Activated naive CD4-positive, alpha-beta T cell treated with anti-CD3 and anti-CD28 coated beads, Interleukin-2, amount 50 U/mL, for 16 hours (primary cell): ENCODE measurements at places on chromosomes 2 and 18.

- DNase-seq, result no peak
Observed at GRCh38 chr2:28193630-28194403, 198.8 kb upstream of the FOSL2 start.

DNA sequence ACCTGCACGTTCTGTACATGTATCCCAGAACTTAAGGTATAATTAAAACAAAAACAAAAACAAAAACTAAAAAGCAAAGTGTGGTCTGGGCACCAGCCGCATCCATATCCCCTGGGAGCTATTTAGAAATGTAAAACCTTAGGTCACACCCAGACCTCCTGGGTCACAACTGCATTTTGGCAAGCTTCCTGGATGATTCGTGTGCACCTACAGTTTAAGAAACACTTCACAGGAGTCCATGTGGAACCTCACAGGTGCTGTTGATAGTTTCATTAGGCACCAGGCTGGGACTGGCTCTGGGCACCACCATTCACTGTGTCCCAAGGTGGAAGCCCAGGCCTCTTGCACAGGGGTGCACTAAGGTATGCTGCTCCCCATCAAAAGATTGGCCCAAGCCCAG is 103.6 kb upstream of the BOD1L2 start:
- DNase-seq, result no peak

- DNase-seq, result no peak
Observed at GRCh38 chr18:22311301-22311700, 106.4 kb downstream of the CTAGE1 start.

GRCh38 chr2:42192652-42193566 is 23.8 kb downstream of the EML4 start:
- no peak for DNase-seq

GRCh38 chr18:68893354-68893753 is 95.5 kb downstream of the CCDC102B start:
- DNase-seq, result no peak

GRCh38 chr2:58620093-58620492 is 379.0 kb upstream of the FANCL start:
- DNase-seq, result no peak

GRCh38 chr18:10116574-10116973 is 202.8 kb downstream of the VAPA start:
- DNase-seq, result no peak

GRCh38 chr18:73746101-73746500 is 401.5 kb downstream of the FBXO15 start:
- DNase-seq, result no peak

GRCh38 chr2:183996825-183997793 is 601.2 kb upstream of the ZNF804A start:
- DNase-seq, result no peak

- DNase-seq, result no peak
Observed at GRCh38 chr2:167602122-167602521, 645.3 kb downstream of the STK39 start.

GRCh38 chr2:96389736-96390135 is 54.2 kb downstream of the NCAPH start:
- no peak for DNase-seq

DNA sequence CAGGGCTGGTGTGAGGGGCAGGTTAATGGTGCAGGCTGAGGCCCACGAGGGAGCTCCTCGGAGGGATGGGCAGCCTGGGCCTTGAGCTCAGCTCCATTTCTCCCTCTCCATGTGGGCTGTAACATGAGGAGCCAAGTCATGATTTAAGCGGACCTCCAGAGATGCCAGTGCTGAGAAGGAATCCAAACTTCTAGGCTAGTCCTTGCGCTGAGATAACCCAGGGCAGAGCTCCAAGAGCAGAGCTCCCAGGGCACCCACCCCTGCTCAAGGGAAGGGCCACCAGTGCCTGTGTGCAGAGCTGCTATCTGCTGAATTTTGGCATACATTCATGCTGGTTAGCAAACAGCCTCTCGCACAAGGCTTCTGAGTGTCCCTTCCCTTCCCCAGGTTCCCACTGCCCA is 95.1 kb downstream of the MRO start:
- no peak for DNase-seq

DNA sequence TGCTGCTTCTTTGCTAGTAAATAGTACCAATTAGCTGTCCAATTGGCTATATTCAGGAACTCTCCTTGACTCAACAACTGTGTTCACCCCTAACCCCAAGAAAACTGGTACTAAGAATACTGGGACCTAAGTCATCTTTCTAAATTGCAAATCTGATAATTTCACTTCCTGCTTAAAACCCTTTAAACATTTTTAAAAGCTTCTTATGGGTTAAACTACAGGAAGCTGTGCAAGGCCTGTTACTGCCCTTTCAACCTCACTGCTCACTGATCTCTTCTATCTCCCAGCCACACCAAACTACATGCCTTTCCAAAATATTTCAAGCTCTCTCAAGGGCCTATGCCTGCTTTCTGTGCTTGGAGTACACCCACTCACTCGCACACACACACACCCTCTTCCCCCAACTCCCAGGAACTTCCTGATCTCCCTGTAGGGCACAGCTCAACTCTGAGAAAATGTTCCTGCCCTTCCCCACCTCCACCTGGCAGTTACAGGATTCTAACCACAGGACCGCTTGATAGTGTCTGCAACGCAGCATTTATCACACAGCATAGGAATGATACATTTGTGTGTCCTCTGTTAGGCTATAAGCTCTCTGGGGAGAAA is 6.7 kb downstream of the LMAN1 start:
- no peak for DNase-seq

- no peak for DNase-seq
Observed at GRCh38 chr18:46322941-46323340, 218.8 kb downstream of the HAUS1 start.

GRCh38 chr2:135849087-135849486 is 12.1 kb upstream of the LCT start:
- no peak for DNase-seq

DNA sequence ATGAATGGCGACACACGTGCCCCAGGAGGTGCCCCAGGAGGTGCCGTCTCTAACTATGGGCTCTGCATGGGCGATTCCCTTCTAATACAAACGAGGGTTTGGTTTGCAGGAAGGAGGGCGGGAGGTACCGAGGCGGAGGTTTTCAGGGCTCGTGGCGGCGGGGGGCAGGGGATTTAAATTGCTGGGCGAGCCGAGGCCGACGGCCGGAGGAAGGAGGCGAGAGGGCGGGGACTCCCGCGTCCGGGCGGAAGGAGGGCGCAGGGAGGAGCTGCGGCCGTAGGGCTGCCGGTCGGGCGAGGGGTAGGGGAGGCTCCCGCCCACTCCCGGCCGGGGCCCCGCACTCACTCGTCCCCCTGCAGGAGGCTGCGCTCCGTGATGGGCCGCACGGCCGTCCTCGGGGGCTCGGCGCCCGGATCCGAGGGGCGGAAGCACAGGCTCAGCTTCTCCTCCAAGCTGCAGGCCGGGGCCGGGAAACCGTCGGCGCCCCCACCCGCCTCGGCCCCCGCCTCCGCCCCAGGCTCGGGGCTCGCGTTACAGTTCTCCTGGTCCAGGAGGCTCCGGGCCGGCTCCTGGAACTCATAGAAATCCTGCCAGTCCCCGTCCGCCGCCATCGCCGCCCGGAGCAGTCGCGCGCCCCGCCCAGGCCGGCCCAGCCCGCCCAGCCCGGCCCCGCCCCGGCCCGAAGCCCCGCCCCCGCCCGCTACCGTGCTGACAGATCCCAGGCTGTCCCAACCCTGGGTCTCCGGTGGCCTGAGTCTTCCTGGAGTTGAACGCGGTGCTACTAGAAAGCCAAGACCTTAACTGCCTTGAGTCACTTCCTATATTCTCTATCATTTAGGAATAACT is at the start of gene FEZ2:
FEZ2 (minus strand) TSS at position 637 of the 846 bp plus-strand sequence; CDS start at position 611, 26 bp downstream.
- DNase-seq, result peak; percentile 71

GRCh38 chr2:30280596-30281434 is 49.5 kb downstream of the LBH start:
- DNase-seq, result no peak

- no peak for DNase-seq
Observed at GRCh38 chr2:36450466-36451196, 95.1 kb downstream of the CRIM1 start.

GRCh38 chr2:238235331-238235732 is 4.5 kb downstream of the HES6 start:
- DNase-seq, result no peak

- no peak for DNase-seq
Observed at GRCh38 chr2:156999661-157000060, 257.8 kb upstream of the GALNT5 start.

- DNase-seq, result no peak
Observed at GRCh38 chr2:200966770-200967169, 3.3 kb upstream of the ORC2 start.

DNA sequence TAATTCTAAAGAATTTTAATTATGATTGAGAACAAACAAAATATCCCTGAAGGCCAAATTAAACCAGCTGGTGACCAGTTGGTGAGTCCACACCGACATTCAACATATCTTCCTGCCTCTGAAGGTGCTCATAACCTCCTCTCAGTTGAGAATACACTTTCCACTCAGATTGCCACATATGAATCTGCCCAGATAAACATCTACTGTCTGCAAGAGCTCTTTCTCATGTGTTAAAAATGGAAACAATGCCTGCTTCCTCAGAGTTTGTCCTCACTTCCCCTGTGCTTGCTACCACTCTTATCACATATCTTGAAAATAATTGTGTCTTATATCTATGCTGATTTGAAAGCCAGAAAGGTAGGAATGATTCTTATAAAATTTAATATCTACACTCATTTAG is 177.7 kb upstream of the GULP1 start:
- DNase-seq, result no peak

DNA sequence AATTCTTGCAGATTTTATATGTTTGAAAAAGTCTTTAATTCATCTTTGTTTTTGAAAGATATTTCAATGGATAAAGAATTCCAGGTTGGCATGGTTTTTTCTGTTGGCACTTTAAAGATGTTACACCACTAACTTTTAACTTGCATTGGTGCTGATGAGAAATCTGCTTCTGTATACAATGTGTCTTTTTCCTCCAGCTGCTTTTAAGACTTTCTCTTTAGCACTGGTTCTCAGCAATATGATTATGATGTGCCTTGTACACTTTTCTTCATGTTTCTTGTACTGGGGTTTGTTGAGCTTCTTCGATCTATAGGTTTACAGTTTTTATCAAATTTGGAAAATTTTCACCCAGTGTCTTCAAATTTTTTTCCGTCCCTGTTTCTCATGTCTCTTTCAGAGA is 29.2 kb downstream of the PECR start:
- no peak for DNase-seq

DNA sequence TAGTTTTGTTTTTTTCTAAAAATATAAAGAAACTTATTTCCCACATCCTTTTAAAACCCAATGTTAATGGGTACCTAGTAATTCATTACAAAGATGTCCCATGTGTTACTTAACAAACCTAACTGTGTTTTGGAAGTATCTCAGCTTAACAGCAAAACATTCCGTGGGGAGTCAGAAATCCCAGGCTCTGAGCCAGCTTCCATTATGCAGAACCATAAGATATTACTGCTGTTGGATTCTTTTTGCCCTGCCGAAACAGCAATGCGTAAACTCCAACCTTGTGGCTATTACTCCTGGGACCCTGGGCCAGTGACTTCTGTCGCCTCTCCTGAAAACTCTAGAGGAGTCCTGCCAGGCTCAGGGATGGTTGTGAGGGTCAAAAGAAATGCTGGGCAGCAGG is 174.1 kb downstream of the UXS1 start:
- DNase-seq, result no peak

GRCh38 chr2:154527962-154528361 is 170.5 kb upstream of the KCNJ3 start:
- DNase-seq, result no peak

DNA sequence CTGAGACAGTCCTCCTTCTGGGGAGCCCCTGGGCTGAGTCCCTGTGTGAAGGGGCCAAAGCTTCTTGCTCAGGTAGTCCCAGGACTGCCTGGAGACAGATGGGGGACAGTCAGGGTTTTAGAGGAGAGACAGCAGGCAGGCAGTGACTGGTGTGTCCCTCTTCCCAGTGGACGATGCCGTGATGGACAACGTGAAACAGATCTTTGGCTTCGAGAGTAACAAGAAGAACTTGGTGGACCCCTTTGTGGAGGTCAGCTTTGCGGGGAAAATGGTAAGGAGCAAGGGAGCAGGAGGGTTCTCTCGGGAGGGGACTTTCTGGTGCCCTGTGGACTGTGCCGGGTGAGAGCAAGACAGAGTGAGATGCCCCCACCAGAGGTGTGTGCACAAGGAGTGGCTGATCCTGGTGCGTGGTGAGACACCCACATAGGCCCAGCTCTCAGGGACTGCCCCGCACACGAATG is 74.8 kb downstream of the DYSF start:
- DNase-seq, result no peak
